ENCODE measurements at places on chromosomes 7 and 10.
A peak's percentile ranks its signal among the peaks of the same experiment; 100 is the strongest.

DNA sequence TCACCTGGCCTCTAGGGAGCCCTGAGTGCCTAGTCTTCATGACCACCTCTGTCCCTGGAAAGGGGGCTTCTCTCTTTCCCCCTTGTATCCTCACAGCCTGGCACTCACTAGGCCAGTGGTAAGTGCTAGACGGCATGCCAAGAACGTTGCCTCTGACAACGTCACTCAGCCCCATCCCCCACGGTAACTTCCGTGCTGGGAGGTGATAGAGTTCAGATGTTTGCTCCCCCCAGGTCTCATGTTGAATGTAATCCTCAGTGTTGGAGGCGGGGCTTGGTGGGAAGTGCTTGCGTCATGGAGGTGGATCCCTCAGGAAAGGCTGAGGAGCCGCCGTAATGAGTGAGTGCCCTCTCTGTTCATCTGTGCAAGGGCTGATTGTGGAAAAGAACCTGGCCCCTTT lies 343.3 kb upstream of the MKI67 start:
- no peak for DNase-seq

GRCh38 chr7:5349437-5350173 lies 66.9 kb downstream of the SLC29A4 start:
- DNase-seq, result no peak

DNA sequence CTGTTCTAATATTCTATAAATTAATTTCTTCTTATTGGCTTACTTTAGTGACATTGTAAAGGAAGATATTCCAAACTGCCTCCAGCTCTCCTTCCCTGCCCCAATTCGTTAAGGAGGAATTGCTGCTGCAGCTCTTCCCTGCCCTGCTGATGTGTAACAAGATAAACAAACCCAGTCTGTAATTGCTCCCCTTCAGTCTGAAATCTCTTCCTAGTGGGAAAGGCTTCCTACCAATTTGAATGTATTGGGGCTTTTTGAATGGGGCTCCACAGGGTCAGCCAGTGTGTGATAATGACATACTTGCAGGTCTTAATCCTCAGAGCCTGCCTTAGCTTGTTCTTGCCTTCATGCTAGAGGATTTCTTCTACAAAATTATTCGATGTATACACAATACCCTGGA lies 849.9 kb upstream of the GHITM start:
- DNase-seq, result no peak

DNA sequence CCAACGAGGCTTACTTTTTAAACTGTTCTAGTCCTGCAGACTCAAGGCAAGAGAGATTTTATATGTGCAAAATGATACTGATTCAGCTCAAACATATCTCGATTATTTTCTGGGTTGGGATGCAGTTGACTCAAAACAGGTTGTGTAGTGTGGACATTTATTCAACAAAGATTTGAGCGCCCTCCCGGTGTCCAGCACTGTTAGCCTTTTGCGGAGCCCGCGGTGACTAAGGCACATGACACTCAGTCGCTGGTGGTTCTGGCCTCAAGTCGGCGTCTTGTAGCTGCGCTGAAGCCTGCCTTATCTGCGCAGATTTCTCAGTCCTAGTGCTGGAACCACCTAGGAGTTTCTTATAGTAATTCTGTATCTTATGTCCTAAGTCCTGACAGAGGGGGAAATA lies 938 bp upstream of the CADPS2 start:
- no peak for DNase-seq

DNA sequence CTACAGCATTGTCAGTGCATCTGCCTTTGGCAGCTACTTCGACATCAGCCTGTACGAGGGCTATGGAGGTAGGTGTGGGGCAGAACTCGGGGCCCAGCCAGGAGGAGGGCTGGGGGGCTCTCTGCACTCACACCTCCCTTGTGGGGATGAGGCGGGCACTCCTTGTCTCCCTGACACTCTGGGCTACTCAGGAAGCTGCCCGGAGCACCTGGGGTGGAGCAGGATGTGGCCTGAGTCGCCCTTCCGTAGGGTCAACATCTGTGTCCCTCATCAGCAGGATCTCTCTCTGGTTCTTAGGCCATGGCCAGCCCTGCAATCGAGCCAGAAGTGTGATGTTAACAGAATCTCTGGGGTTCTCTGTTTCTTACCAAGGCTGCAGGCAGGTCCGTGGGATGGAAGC lies 40.2 kb downstream of the C10orf105 start:
- DNase-seq, result no peak

- DNase-seq, result no peak
Observed at GRCh38 chr7:332646-333392, 42.8 kb downstream of the FOXL3 start.

DNA sequence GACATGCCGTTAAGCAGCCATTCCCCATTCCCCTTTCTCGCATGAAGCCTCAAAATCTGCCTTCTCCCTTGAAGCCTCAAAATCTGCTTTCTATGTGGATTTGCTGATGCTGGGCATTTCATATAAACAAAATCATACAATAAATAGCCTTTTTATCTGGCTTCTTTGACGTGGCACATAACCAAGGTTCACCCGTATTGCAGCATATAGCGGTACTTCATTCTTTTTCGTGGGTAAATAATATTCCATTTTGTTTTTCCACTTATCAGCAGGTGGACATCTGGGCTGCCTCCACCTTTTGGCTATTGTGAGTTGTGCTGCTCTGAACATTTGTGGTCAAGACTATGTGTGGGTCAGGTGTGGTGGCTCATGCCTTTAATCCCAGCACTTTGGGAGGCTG lies 57.0 kb downstream of the BRI3 start:
- DNase-seq, result no peak

GRCh38 chr7:130303127-130303526 lies 10.2 kb downstream of the CPA4 start:
- no peak for DNase-seq

- peak; percentile 80 for DNase-seq
Observed at GRCh38 chr10:112375721-112376395, 1.9 kb downstream of the ACSL5 start.

- no peak for DNase-seq
Observed at GRCh38 chr7:84277628-84278224, 83.1 kb upstream of the SEMA3A start.

- no peak for DNase-seq
Observed at GRCh38 chr7:961546-962400, 7.3 kb upstream of the ADAP1 start.

DNA sequence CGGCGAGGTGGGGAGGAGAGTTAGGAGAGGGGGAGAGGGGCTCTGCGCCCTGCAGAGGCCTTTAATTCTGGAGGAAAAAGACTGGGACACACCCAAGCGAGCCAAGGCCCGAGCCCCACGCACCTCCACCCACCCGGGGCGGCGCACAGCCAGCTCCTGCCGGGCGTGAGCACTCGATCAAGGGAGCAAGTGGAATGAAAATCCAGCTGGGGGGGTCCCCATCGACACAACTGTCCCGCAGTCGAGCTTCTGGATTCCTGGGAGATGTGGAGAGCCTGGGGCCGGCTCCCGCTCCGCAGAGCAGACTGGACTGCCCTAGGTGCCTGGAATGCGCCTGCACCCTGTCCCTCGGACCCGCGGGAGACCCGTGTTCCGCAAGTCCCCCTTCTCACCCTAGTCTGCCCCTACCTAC lies 7.4 kb upstream of the EN2 start:
- no peak for DNase-seq

DNA sequence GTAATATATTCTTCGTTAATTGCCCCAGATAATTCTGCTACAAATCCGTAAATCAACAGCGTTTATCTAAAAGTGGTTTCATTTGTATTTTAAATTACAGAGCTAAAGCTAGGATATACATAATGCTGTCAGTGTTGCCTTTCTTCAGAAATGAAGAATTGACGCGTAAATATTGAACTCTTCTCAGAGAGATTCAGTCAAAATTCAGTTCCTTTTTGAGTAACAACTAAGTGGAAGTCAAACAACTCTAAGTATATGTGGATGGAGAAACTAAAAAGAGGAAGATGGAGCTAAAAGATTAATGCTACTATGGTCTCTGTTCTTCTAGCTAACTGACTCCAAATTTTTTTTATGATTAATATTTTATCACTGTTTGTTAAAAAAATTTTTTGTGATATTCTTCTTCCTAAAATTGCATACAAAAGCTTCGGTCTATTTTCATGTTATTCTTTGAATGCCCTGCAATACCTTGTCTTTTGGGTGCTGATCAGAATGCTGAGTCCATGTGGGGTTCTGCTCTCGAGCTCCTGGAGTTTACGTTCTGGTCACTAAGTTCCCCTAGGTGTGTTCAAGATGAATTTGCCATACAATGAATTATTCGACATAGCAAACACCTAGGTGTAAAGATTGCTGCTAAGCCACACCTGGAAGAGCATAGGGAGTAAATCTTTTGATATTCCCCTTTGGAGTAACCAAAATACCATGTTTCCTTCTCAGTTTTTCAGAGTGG lies 20.7 kb downstream of the MDFIC start:
- no peak for DNase-seq

- peak; percentile 91 for DNase-seq
Observed at GRCh38 chr10:96586419-96587263, at the start of gene TM9SF3. TM9SF3 (minus strand) TSS chr10:96587012; CDS start chr10:96586835, 177 bp downstream.

DNA sequence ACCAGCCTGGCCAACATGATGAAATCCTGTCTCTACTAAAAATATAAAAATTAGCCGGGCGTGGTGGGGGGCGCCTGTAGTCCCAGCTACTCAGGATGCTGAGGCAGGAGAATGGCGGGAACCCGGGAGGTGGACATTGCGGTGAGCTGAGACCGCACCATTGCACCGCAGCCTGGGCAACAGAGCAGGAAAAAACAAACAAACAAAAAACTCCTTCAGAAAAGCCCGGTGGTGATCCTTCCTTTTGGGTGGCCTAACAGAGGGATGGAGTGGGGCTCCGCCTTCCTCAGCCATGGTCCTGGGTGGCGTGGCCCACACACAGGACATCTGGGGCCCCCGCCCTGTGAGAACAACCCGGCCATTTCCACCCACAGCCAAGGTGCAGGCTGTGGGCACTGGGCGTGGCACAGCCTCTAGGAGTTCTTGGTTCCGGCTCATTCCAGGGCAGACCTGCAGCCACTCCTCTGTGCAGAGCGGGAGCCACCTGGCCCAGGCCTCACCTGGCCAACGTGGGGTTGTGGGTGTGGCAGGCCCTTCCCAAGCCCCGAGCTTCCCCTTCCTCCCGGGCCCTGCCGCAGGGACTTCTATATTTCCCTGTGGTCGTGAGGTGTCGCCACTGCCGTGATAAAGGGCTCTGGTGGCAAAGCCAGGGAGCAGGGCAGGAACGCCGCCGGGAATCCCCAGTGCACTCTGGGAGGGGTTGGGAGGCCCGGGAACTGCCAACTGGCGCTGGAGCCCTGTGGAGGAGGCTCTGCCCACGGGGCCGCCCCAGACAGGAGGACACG lies 37.6 kb downstream of the GET4 start:
- no peak for DNase-seq

- no peak for DNase-seq
Observed at GRCh38 chr10:58514111-58514770, 1.6 kb downstream of the BICC1 start.

- peak; percentile 7 for DNase-seq
Observed at GRCh38 chr10:67722113-67722512, 26.1 kb upstream of the CTNNA3 start.

GRCh38 chr10:28959850-28960501 lies 282.7 kb downstream of the BAMBI start:
- no peak for DNase-seq

GRCh38 chr10:132786884-132787494 lies 1.0 kb upstream of the NKX6-2 start:
- no peak for DNase-seq

- no peak for DNase-seq
Observed at GRCh38 chr10:13681528-13681927, 94.8 kb downstream of the PRPF18 start.

DNA sequence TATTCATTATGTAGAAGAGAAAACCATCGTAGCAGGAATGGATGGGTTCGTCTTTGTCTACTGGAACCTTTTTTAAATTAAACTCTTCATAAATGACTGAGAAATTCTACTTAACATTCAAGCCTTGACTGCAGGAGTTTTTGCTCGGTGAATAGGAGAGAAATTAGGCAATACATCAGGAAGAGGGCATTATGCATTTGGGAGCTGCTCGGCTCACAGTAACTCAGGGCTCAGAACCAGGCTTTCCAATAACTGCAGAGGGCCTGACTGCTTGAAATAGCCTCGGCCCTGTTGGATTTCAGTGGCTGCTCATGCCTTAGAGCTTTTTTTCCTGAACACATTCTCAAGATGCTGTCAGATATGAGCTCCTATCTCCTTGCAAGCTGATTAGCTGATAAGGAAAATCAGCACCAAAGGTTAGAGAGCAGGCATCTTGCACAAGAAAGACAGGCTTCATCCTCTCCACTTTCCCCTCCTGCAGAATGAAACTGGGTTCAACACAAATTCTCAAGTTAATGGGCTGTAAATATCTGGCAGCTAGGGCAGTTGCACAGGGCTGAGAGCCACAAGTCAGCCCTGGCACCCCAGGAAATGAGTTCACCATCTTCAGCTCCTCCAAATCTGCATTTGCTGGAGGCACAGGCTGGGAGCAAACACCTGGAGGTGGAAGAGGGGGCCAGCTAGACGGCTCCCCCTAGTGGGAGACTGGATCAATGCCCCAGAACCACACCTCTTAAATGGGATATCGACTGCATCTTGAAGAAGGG lies 24.3 kb downstream of the TECTB start:
- DNase-seq, result peak; percentile 35

DNA sequence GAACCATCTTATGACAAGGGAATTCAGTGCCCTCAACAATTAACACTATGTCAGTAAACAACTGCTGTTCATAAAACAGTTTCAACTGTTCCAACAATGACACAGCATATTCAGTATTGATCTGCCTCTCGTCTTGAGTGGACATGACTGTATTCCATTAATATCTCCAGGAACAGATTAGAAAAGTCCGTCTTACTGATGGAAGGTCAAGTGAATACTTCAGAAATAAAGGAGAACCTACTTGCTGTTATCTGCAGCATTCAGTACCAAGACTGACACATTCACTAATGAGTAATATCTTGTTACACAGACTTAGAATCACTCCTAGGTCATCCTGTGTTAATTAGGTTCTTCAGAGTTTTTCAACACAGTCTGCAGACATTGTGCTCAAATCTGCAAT lies 12.1 kb downstream of the KBTBD2 start:
- no peak for DNase-seq

- DNase-seq, result no peak
Observed at GRCh38 chr10:133364645-133365431, 7.0 kb upstream of the FUOM start.

DNA sequence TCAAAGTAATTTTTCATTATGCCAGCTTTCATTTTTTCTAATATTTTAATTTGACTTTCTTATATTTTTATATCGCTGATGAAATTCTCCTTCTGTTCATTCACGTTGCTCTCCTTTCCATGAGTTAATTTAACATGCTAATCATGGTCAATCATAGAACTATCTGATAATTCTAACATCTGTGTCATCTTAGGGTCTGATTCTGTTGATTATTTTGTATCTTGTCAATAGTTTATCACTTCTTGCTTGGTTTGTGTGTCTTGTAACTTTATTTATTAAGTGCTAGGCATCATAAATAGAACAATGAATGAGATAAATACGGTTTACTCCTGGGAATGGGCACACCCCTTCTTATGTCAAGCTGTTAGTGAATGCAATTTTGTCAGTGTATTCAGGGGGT lies 11.0 kb downstream of the TCERG1L start:
- no peak for DNase-seq

- no peak for DNase-seq
Observed at GRCh38 chr7:28940741-28941384, 17.3 kb downstream of the TRIL start.

- DNase-seq, result no peak
Observed at GRCh38 chr7:4962872-4963775, 4.1 kb upstream of the MMD2 start.

GRCh38 chr7:117119192-117119924 lies 166.1 kb downstream of the ST7 start:
- DNase-seq, result peak; percentile 66
